ENCODE measurements at places on chromosomes 6 and 20. TPM values are rescaled to one million over a fixed set of nuclear protein-coding genes. Genes with fewer than 3 reads are reported as not detected.

DNA sequence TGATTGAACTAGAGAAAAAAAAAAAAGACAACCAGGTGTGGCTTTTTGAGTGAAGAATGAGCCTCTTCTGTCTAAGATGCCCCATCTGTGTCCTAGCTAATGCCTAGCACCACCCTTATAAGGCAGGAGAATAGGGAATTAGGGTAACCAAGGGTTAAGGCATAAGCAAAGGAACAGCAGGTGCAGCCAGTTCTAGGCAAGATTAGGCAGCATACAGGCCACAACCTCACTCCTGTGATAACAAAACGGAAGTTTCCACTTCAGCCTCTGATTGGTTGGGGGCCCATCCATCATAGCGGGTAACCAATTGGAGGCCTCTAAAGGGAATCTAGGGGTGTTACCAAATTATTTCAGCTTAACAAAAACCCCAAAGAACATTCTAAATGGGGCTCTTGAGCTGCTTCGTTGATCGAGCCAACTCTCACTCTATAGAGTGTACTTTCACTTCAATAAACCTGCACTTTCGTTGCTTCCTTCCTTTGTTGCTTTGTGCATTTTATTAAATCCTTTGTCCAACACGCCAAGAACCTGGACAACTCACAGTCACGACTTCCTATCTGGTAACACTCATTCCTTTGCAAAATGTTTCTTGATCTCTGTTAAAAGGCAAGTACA, 61.9 kb upstream of the TAGAP start:
- peak; percentile 61 for DNase-seq

The SLC17A3 gene
- total RNA-seq, result not detected

GRCh38 chr20:50189681-50190250, 864 bp upstream of the CEBPB start:
- DNase-seq, result peak; percentile 23

The FAM217A gene
- total RNA-seq, result not detected

GRCh38 chr20:20603339-20603990, 109.0 kb downstream of the RALGAPA2 start:
- peak; percentile 88 for DNase-seq
